Stimulated activated CD4-positive, alpha-beta T cell treated with anti-CD3 and anti-CD28 coated beads, Interleukin-15, amount 100 ng/mL, for 24 hours (primary cell): ENCODE measurements at places on chromosomes 5 and 9.
A peak's percentile ranks its signal among the peaks of the same experiment; 100 is the strongest.

DNA sequence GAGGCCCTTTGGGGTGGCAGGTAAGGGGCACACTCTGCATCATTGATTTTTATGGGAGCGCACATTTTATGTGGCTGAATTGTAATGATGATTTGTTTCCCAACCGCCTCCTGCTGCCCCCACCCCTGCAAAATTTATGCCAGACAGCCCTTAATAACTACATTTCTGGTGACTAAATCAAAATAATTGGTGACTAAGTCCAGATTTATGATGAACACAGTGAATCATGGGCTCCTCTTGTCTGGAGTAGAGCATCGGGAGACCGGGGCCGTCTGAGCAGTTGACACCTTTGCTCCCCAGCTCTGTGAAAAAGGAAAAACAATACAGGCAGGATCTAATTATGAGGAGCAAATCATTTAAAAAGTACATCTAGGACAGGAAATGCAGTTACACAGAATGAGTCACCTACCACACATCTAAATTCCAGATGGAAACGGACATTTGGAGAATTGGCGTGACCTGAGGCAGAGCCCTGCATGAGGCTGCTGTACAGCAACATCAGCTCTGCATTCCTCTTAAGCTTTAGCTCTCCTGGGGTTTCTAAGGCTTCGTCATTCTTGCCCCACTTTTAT lies 58.9 kb downstream of the DOCK2 start:
- DNase-seq: no peak

- no peak for DNase-seq
Observed at GRCh38 chr9:93562157-93562556, 14.2 kb upstream of the PHF2 start.

- DNase-seq: no peak
Observed at GRCh38 chr5:36590513-36591286, 15.7 kb upstream of the SLC1A3 start.

DNA sequence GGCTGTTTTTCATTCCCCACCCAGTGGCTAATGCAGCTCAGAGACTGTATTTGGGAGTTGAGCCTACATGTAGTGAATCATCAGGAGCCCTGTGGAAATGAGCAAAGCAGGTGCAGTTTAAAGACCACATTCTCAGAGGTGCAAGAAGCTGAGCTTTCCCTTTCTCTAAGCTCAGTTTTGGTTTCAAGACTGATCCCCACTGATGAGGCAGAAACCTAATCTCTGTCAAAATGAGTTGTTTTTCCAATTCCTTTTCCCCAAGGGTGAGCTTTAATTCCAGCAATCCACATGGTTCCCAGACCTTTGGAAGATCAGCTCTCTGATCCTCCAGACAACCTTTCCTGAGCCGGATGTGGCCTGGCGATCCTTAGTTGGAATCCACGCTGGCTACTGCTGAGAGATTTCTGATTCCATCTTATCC lies 420.5 kb downstream of the EBF1 start:
- no peak for DNase-seq

GRCh38 chr9:36140086-36141084 lies 3.9 kb downstream of the GLIPR2 start:
- peak; percentile 65 for DNase-seq

GRCh38 chr5:169385636-169386035 lies 84.7 kb upstream of the SLIT3 start:
- DNase-seq: no peak

GRCh38 chr5:143130613-143131305 lies 272.7 kb downstream of the NR3C1 start:
- no peak for DNase-seq

DNA sequence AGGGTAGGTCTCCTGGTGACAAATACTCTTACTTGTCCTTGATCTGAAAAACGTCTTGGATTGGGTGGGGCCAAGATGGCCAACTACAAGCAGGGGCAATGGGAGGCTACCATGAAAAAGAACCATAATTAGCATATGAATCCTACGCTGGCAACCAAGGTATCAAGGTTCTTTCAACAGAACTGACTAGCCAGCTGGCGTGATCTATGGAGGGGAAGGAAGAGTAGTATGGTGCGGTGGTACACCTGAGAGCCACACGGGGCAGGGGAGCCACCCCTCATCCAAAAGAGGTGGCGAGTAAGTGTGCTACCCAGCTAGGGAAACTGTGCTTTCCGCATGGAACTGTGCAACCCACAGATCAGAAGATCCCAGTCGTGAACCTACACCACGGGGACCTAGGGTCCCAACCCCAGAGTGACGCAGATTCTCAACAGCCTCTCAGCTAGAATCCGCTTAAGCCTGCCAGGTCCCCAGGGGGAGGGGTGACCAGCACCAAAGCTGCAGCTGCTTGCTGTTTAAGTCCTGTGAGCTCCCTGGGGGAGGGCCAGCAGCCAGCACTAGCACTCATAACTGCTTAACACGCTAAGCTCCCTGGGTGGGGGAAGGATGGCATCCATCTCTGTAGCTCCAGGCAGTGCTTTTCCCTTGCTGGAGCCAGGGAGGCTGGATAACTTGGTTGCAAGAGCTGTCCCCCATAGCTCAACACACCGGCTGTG lies 334.8 kb downstream of the FBXL17 start:
- DNase-seq: no peak

GRCh38 chr9:123231421-123231820 lies 37.0 kb downstream of the STRBP start:
- DNase-seq: no peak

- DNase-seq: no peak
Observed at GRCh38 chr5:160672521-160672920, 179.5 kb downstream of the ATP10B start.

DNA sequence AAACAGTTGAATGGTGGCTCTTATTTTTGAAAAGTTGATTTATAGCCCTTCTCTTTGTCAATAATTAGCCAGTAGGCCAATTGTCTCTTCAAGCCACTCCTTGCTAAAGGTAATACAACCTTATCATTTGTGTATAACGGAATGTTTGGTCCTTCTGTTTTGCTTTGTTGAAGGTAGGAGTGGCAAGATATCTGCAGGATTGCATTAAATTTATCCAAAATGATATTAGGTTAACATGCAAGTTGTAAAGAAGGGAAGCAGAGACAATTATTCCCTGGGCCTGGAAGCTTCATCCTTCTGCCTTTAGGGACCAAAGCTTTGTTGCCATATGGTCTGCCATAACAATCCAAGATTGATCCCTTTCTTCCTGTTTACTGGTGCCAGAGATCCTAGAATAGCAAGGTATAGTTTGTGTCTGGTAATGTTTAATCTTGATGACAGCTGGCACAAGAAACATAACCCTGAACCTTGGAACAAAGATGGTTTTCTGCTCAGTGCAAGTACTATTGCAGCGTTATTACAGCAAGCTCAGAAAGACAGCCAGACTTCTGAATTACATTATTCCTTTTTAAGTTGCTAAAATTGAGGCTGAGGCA lies 15.5 kb upstream of the FSD1L start:
- no peak for DNase-seq

DNA sequence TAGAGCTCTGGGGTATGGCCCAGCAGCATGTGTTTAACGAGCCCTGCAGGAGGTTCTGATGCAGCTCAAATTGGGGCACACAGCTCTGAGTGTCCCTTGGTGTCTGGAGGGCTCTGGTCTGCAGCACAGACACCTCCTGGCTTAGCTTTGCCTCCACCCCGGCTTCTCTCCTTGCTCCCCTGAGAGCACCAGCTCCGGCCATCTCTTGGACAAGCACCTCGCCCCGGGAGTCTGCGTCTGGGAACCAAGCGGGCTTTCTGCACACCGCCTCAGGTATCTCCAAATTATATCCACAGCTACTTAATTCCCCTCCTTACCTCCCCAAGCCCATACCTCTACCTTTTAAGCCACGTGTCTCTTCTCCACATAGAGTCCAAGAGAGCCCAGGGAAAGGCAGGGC lies 83.7 kb upstream of the IRX4 start:
- DNase-seq: no peak

DNA sequence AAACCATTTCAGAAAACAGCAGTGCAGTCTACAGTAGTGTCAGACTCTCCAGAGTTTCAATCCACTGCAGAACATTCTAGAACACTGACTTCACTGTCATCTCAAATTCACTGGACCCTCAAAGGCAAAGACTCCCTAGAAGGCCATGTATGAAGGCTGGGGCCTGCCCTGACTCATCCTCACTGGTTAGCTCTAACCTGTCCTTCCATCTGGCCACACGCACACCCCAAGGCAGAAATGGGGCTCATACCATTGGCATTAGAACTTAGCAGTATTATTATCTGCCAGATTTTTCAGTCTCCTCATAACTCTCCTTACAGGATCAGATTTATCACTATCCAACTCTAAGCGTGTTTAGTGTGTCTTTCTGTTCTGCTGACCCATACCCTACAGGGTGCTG lies 20.4 kb downstream of the S1PR3 start:
- no peak for DNase-seq

DNA sequence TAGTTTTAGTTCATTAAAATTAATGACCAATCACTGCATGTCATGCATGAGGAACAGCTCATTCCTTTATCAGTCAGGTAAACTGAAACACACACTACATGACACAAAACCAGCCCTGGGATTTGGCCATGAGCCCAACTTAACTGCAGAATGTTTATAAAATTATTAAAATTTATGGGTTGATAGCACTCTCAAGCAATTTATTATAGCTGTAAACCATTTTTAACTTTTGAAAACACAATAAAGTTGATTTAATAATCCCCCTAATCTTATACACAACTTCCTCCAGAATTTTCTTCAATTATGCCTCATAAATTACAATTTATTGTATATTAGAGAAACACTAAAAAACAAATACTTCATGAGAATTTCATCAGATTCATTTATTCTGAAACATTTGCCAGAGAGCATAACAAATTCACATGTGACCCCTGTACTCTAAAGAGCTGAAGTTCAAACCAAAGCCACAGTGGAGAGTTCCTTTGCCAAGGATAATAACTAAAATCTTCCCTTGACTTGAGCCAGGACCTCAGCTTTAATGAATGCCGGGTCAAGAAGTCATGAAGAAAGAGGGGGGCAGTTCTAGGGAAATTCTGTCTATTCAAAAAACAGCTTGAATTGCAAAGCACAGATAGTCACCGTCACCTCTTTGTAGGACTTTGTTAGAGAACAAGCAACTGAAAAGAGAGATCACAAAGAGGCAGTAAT lies 763.7 kb upstream of the GRAMD2B start:
- no peak for DNase-seq

DNA sequence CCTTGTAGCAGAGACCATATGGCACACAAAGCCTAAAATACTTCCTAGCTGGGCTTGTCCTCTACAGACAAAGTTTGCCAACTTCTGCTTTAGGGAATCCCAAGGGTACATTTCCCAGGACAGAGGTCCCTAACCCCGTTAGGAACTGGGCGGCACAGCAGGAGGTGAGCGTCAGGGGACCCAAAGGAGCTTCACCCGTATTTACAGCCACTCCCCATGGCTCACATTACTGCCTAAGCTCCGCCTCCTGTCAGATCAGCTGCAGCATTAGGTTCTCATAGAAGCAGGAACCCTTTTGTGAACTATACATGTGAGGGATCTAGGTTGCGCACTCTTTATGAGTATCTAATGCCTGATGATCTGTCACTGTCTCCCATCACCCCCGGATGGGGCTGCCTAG lies 88.5 kb upstream of the TRPM3 start:
- no peak for DNase-seq

DNA sequence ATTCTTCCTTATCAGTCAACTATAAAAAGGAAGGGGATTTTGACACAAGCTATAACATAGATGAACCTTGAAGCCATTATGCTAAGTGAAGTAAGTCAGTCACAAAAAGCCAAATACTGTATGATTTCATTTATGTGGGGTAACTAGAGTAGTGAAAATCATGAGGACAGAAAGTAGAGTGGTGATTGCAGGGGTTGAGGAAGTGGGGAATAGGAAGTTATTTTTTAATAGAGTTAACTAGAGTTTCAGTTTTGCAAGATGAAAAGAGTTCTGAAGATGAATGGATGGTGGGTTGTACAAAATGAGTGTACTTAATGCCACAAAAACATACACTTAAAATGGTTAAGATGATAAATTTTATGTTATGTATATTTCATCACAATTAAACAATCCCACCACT lies 65.4 kb upstream of the FAM174A start:
- no peak for DNase-seq

DNA sequence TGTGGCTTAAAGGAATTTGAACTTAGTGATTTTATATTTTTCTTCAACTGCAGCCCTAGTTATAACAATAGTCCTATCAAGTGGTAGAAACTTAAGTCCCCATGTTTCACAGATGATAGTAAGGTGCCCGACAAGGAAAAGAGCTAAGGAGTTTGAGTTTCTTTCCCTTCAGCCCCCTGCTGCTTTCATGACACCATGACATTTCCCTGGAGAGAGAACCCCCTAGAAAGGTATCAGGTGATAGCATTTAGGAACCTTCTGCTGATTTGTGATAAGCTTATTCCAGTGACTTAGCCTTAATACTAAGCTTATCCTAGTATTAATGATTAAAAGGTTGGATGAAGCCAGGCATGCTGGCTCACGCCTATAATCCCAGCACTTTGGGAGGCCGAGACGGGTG lies 623.8 kb upstream of the TYRP1 start:
- no peak for DNase-seq

- DNase-seq: peak; percentile 70
Observed at GRCh38 chr9:120845255-120845654, 2.5 kb upstream of the PSMD5 start.

- no peak for DNase-seq
Observed at GRCh38 chr9:21970800-21971640, 23.2 kb downstream of the CDKN2A start.

DNA sequence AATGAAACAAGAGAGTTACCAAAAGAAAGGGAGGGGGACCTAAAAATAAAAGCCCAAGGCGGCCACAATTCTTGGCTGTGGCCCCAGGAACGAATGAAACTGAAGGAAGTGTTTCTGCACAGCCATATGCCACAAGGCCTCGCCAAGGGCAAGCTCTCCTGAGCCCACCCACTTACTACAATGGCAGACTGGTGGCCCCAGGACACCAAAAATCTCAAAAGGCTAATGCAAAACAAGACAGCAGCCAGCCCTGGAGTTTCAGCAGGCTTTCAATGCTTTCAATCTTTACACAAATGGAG lies 4.0 kb downstream of the CAMSAP1 start:
- no peak for DNase-seq

DNA sequence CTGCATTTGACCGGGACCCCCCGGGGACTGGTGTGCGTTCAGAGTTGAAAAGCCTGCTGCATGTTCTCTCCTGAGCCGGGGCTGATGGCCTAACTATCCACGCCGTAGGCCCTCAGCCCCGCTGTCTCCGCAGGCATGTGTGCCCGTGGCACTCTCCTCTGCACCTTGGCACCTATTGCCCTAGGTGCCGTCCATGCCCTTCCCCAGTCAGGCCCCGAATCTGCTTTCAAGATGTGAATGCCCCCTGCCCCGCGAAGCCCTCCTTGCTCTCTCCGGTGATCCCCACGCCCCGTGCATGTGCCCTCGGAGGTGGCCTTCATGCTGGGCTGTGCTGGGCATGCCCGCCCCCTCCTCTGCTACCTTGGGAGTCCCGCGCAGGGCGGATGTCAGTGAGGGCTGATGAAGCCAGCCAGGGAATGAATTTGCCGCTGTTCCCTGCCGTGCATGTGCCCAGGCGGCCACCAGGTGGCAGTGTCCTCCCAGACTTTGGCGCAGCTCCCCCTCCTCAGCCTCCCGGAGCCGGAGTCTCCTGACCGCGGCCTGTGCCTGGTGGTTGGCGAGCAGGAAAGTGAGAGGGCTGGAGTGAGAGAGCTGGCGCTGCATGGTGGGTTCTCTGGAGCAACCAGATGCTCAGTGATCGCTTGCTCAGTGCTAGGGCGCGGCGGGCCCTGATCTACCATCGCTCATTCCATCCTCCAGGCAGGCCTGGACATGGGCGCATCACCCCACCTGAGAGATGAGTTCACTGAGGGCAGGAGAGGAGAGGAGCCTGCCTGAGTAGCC lies 112.9 kb upstream of the LMX1B start:
- peak; percentile 78 for DNase-seq
